ENCODE measurements at places on chromosomes 3 and 15. TPM values are rescaled to one million over a fixed set of nuclear protein-coding genes. Genes with fewer than 3 reads are reported as not detected.

The FAM107A gene
- 4.5 TPM for total RNA-seq

The LRRN1 gene
- 85.2 TPM for total RNA-seq

The ANKRD34C gene
- total RNA-seq = not detected

The CLDN18 gene
- total RNA-seq = 7.3 TPM

The IL5RA gene
- 0.14 TPM for total RNA-seq

The MEF2A gene
- total RNA-seq = 26.0 TPM

DNA sequence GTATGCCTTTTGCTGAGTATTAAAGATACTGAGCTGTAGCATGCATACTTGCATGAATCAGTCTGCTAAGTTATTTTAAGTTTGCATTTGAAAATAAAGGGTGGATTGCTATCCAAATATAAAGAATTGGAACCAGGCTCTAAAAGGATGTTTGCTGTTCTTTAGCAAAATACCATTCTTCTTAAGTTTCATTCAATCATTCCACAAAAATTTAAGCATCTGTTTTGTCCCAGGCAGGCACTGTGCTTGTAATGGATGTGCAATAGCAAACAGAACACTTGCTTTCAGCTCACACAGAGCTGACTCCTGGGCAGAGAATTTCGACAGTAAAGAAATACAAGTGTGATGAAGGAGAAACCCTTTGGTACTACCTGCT is 151.1 kb downstream of the PGPEP1L start:
- DNase-seq = no peak
- no peak overlapping the region for H3K4me3 ChIP-seq
- H3K27me3 ChIP-seq = no peaks in the 10 kb centered on the region
- H3K4me1 ChIP-seq = peaks cover 72% of the 10 kb centered on the region
- H3K27ac ChIP-seq = no peak overlapping the region

DNA sequence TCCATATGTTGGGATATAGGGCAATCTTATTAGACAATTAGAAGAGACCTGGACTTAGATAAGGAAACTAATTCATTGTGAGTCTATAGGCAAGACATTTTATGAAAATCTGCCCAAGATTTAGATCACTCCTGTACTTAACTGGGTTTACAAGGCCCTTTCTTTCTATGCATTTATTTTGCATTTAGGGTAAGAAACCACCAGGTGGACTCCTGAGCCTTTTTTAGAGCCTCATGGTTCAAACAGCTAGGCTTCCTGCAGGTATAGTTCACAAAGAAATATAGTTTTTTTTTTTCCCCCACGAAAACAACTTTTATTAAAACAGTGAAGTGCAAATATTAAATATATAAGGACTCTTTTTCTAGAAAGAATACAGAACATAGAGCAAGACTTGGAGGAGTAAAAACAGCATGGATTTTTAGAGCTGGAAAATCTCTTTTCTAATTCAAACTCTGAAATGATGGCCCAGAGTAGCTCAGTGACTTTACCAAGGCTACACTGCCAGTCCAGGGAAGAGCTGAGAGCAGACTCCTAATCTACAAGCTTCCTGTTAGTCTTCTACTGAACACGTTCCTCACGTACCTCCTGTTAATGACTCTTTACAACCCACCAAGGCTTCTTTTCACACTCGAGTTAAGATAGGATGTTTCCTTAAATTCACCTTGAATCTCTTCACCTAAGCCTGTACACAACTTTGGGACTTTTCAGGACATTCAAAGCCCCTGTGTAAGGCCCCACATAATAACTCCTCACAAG is 400.9 kb upstream of the ATP11B start:
- no peak for DNase-seq
- no peaks in the 10 kb centered on the region for H3K4me1 ChIP-seq
- H3K4me3 ChIP-seq = no peak overlapping the region
- no peaks in the 10 kb centered on the region for H3K27me3 ChIP-seq
- H3K36me3 ChIP-seq = peaks cover 3% of the 10 kb centered on the region
- H3K27ac ChIP-seq = no peak overlapping the region

DNA sequence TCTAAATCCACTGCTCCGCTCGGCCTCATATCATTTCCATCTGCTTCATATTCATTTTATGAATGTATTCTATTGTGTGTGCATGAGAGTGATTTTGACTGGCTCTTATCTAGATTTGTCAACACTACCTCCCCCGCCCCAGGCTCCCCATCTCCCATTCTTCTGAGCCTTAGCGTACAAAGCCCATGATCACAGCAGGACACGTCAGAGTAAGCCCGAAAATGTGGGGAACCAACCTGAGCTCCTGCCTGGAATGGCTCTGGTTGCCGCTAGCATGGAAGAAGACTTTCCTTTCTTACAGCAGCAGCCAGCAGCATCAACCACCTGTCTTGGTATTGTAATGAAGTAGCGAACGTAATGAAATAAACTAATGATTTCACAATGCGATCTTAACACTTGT is 61.4 kb downstream of the GABRB3 start:
- H3K27ac ChIP-seq = no peak overlapping the region
- H3K27me3 ChIP-seq = no peaks in the 10 kb centered on the region
- H3K4me1 ChIP-seq = no peaks in the 10 kb centered on the region

DNA sequence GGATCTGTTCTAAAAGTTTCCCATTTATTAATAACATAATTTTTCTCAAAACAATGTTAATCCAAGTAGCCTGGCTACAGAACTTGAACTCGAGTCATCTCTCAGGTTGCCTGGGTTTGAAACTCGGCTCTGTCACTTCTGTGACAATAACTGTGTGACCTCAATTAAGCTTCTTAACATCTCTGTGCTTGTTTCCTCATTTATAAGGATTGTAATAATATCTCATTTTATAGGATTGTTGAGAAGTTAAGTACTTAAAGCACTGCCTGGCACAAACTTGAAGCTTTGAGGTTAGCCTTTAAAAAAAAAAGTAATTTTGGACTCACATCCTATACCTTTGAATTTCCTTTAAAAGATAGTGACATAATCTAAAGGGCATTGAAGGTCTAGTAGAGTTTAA is 3.4 kb downstream of the RAB5A start:
- H3K27ac ChIP-seq = no peak overlapping the region

DNA sequence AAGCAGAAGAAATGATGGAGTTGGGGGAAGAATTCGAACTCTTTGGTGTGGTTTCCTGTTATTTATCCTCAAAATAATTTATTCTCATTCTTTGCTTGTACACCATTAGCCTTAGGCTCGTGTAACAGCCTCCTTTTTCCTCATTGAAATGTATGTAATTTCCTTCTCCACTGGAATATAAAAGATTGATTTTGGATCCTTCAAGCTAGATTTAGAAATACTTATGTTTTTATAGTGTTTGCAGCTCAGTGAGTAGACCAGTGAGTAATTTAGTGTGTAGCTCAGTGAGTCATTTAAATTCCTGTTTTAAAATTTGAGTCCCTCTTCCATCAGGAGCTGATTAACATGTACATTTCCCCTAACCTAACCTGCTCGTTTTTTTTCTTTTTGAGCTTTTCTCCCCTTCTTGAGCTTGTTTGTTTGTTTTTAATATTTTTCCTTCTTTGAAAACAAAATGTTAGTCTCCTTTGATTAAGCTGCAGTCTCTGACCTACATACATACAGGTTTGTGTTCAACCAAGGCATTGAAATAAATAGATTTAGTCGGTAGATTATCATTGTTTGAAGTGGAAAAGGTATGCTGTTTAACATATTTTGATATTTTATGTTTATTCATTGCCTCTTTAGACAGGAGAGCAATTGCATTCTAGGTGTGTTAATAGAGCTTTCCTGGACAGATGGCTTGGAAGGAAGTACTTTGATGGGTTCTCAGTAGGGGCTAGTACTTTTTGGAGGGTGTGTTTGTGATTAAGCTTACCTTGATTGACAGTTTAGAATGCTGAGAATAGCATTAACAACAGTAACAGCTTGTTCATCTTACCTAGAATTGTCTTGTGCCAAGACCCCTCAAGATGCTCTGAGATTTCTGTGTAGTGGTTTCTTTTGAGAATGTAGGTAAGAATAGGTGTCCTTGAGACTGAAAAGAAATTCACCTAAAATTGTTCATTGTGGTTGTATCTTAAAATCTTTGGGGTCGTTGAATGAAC is 5.9 kb downstream of the USP3 start:
- peaks cover 60% of the 10 kb centered on the region for H3K4me1 ChIP-seq
- H3K27ac ChIP-seq = no peak overlapping the region
- peak overlapping the region; percentile 9 for H3K4me3 ChIP-seq

- no peak overlapping the region for H3K4me3 ChIP-seq
- DNase-seq = no peak
- H3K27ac ChIP-seq = no peak overlapping the region
Measured at GRCh38 chr15:26113296-26113695, 250.2 kb upstream of the ATP10A start.

GRCh38 chr3:63687278-63688225 is 35.1 kb downstream of the SNTN start:
- H3K4me1 ChIP-seq = no peaks in the 10 kb centered on the region
- no peaks in the 10 kb centered on the region for H3K36me3 ChIP-seq
- no peak for DNase-seq
- no peak overlapping the region for H3K4me3 ChIP-seq
- no peak overlapping the region for H3K27ac ChIP-seq

- no peak for DNase-seq
- no peak overlapping the region for H3K4me3 ChIP-seq
- no peak overlapping the region for H3K27ac ChIP-seq
- H3K27me3 ChIP-seq = no peaks in the 10 kb centered on the region
- H3K36me3 ChIP-seq = no peaks in the 10 kb centered on the region
Measured at GRCh38 chr3:119681279-119681678, 4.1 kb upstream of the COX17 start.

- no peak overlapping the region for H3K27ac ChIP-seq
- H3K4me3 ChIP-seq = no peak overlapping the region
- no peaks in the 10 kb centered on the region for H3K27me3 ChIP-seq
Measured at GRCh38 chr3:108862865-108863798, 40.5 kb downstream of the TRAT1 start.

DNA sequence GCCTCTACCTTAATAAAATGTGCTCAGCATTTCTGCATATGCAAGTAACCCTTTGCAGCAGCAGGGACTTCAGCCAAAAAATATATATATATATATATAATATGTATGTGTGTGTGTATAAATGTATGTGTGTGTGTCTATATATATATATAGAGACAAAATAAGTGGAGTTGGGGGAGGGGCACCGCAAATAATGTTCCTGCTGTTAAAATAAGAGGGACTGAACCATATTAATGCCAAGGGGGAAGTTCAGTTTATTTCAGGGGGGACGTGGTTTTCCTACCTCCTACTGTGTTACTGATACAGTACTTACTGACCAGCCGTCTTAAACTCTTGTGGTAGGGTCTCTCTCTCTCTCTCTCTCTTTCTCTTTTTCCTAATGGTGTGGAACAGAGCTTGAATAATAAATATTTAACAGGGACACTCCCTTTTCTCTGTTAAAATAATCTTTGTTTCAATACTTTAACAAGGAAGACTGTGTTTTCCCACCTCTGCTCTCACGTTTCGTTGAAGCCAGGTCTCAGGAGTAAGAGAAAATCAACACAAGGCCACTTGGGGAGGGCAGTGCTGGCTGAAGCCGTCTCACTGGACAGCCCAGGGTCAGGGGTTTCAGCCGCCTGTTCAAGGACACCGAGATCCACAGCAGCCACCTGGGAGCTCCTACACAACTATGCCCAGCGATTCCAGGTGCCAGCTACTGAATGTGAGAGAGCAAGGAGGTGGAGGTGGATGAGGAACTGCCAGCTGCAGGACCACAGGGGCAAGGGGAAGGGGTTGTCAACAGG is 42.8 kb upstream of the ADAMTSL3 start:
- no peak overlapping the region for H3K4me3 ChIP-seq
- no peaks in the 10 kb centered on the region for H3K27me3 ChIP-seq
- H3K27ac ChIP-seq = no peak overlapping the region
- no peaks in the 10 kb centered on the region for H3K4me1 ChIP-seq

- DNase-seq = no peak
- H3K27me3 ChIP-seq = no peaks in the 10 kb centered on the region
- peak overlapping the region; percentile 69 for H3K4me3 ChIP-seq
- no peak overlapping the region for H3K27ac ChIP-seq
Measured at GRCh38 chr3:9914559-9915253, 2.2 kb upstream of the IL17RC start.

GRCh38 chr3:48708481-48708889 is 8.5 kb downstream of the IP6K2 start:
- peaks cover 20% of the 10 kb centered on the region for H3K4me1 ChIP-seq
- H3K36me3 ChIP-seq = peaks cover 38% of the 10 kb centered on the region
- H3K27ac ChIP-seq = peak overlapping the region; percentile 79
- peak overlapping the region; percentile 44 for H3K4me3 ChIP-seq

- no peaks in the 10 kb centered on the region for H3K36me3 ChIP-seq
- no peaks in the 10 kb centered on the region for H3K27me3 ChIP-seq
- DNase-seq = no peak
- H3K4me3 ChIP-seq = no peak overlapping the region
Measured at GRCh38 chr15:55113736-55114135, 83.0 kb downstream of the RSL24D1 start.

GRCh38 chr15:64430000-64430735 is 30.2 kb upstream of the ZNF609 start:
- no peaks in the 10 kb centered on the region for H3K27me3 ChIP-seq
- H3K36me3 ChIP-seq = peaks cover 14% of the 10 kb centered on the region
- peaks cover 10% of the 10 kb centered on the region for H3K4me1 ChIP-seq
- DNase-seq = no peak

- H3K27me3 ChIP-seq = no peaks in the 10 kb centered on the region
- H3K27ac ChIP-seq = peak overlapping the region; percentile 91
- H3K36me3 ChIP-seq = peaks cover 4% of the 10 kb centered on the region
Measured at GRCh38 chr3:15099364-15100098, 583 bp upstream of the RBSN start.

GRCh38 chr3:153111016-153111415 is 51.0 kb upstream of the RAP2B start:
- H3K27ac ChIP-seq = no peak overlapping the region
- H3K4me1 ChIP-seq = no peaks in the 10 kb centered on the region
- H3K4me3 ChIP-seq = no peak overlapping the region
- DNase-seq = no peak
- no peaks in the 10 kb centered on the region for H3K36me3 ChIP-seq
- H3K27me3 ChIP-seq = no peaks in the 10 kb centered on the region

GRCh38 chr3:31114929-31115283 is 220.4 kb upstream of the GADL1 start:
- H3K27me3 ChIP-seq = no peaks in the 10 kb centered on the region
- peaks cover 4% of the 10 kb centered on the region for H3K36me3 ChIP-seq
- no peak overlapping the region for H3K4me3 ChIP-seq
- no peaks in the 10 kb centered on the region for H3K4me1 ChIP-seq

DNA sequence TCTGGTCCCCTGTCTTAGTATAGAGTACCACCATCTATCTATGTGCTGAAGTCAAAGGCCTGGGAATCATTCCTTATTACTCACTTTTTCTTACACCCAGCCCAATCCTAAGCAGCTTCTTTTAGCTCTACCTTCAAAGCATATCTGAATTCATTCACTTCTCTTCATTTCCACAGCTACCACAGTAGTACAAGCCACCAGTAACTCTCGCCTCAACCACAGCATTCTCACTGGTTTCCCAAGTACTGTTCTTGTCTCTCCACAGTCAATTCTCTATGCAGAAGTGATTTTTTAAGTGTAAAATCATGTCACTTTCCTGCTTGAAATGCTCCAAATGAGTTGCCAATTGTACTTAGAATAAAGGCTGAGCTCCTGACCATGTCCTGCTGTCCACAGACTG is 401.7 kb downstream of the OXSM start:
- no peaks in the 10 kb centered on the region for H3K27me3 ChIP-seq
- H3K4me1 ChIP-seq = no peaks in the 10 kb centered on the region
- DNase-seq = no peak
- H3K36me3 ChIP-seq = no peaks in the 10 kb centered on the region
